ENCODE measurements at places on chromosomes 13 and 19. TPM values are rescaled to one million over a fixed set of nuclear protein-coding genes. Genes with fewer than 3 reads are reported as not detected.

Gene CALR3
- total RNA-seq, result not detected

Gene SIGLEC6
- not detected for total RNA-seq

Gene EPS8L1
- 40.8 TPM for total RNA-seq

Gene MPHOSPH8
- 62.7 TPM for total RNA-seq

DNA sequence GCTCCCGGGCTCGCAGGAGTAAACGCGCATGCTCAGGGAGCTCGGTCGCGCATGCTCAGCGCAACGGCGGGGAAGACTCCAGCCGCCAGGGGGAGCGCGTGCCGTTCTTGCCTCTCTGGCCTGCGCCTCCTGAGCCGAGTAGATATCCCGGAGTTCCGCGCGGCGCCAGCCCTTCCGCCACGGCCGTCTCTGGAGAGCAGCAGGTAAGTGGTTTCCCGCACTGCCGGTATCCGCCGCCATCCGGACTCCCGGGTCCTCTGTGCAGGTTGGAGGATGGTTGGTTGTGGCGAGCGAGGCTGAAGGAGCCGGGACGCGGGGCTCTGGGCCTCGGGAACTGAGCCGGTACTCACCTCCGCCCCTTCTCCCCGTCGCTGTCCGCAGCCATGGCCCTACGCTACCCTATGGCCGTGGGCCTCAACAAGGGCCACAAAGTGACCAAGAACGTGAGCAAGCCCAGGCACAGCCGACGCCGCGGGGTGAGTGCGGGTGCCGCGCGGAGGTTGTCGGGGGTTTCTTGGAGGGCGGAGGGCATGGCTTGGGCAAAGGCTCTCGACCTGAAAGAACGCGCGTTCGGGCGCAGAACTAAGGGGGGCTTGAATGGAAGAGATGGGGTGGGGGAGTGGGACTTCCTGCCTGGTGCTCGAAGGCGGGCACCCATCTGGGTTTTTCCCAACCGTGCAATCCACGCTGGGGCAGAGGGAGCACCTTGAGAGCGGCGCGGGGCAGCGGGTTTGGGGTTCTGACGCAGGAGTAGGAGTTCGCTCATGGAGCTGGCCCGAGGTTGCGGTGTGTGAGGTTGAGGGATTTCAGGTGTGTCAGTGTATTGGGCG, at the start of gene RPL36:
Gene RPL36 (plus strand): TSS at position 171 of the 830 bp plus-strand sequence. CDS start 213 bp downstream, at position 384.
- no peaks in the 10 kb centered on the region for H3K36me3 ChIP-seq
- H3K4me1 ChIP-seq, result peaks cover 39% of the 10 kb centered on the region
- peak within 1 kb of the TSS; percentile 93 for H3K27ac ChIP-seq
- peak within 1 kb of the TSS; percentile 68 for H3K4me3 ChIP-seq
- DNase-seq, result peak; percentile 99

GRCh38 chr13:101185606-101186005, 230.7 kb downstream of the NALCN start:
- H3K4me1 ChIP-seq, result no peaks in the 10 kb centered on the region
- H3K4me3 ChIP-seq, result no peak overlapping the region
- DNase-seq, result no peak
- no peaks in the 10 kb centered on the region for H3K27me3 ChIP-seq
- H3K36me3 ChIP-seq, result no peaks in the 10 kb centered on the region

DNA sequence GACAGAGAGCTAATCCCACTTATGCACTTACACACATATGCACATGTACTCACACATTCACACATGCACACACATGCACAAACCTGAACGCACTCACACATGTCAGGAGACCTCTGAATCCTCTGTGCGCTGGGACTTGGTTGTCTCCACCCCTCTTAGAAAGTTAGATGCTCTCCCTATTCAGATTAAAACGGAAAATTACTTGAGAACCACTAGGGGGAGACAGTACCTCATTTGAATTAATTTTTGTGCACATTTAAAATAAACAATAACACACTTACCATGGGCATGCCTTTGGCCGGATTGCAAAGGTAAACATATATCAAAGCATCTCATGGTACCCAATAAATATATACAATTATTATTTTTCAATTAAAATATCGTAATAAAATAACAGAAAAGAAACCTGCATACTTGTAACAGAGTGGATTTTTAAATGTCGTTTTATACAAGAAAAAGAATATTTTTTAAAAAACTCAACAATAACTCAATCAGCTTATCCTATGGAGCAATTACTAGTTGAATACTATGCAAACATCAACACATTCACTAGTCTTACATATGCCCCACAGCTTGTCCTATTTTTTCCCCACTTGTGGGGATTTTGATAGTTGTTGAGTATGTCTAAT, 9.5 kb upstream of the LILRB4 start:
- H3K36me3 ChIP-seq, result no peaks in the 10 kb centered on the region
- H3K4me3 ChIP-seq, result no peak overlapping the region
- peaks cover 7% of the 10 kb centered on the region for H3K27me3 ChIP-seq
- no peaks in the 10 kb centered on the region for H3K4me1 ChIP-seq
- no peak for DNase-seq

DNA sequence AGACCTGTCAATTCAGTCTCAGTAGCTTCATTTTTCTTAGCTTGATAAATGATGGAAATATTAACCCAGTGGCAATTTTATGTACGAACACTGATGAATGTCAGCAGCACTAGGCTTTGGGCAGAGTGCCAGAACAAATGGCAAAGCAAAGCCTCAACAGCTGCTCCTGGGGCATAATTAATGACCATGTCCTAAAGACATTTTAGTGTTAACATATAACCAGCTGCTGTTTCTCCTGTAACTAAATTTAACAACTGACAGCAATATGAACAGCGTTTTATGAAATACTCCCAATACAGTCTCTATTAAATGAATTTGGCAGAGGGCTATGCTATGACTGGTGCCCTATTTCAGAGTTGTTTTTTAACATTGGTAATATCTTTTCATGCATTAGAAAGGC, 47.1 kb downstream of the ZNF568 start:
- H3K4me3 ChIP-seq, result no peak overlapping the region
- H3K36me3 ChIP-seq, result no peaks in the 10 kb centered on the region
- no peak for DNase-seq

GRCh38 chr19:15986701-15987100, 37.9 kb downstream of the OR10H4 start:
- no peak overlapping the region for H3K27ac ChIP-seq
- peaks cover 23% of the 10 kb centered on the region for H3K27me3 ChIP-seq
- no peak overlapping the region for H3K4me3 ChIP-seq
- no peaks in the 10 kb centered on the region for H3K4me1 ChIP-seq
- no peaks in the 10 kb centered on the region for H3K36me3 ChIP-seq
- no peak for DNase-seq

DNA sequence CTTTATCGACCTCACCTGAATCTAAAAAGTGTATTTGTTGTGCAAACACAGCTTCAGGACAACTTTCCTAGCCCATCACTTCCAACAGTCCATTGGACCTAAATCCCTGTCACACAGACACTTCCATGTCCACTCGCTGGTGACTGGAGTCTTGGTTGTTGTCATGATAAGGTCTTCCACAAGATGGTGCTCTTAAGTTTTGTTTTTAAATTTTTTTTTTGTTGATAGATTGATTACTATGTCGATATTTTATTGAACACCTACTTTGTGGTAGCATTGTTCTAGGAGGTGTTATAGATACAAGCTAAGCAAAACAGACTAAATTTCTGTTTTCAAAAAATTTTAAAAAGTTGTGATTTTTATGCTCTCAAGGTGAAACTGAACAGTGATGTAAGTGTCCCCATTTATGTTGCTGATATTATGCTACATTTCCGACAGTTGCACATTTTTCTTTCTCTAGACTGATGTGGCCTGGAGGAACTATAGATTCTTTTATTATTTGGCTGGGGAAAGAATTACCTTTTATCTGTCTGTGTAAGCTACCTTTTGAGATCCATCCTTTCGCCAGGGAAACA, 8.1 kb upstream of the ERICH6B start:
- H3K4me1 ChIP-seq, result no peaks in the 10 kb centered on the region
- DNase-seq, result no peak
- peaks cover 43% of the 10 kb centered on the region for H3K27me3 ChIP-seq

- no peaks in the 10 kb centered on the region for H3K36me3 ChIP-seq
- no peak for DNase-seq
Observed at GRCh38 chr13:39483326-39483725, 119.7 kb downstream of the LHFPL6 start.

DNA sequence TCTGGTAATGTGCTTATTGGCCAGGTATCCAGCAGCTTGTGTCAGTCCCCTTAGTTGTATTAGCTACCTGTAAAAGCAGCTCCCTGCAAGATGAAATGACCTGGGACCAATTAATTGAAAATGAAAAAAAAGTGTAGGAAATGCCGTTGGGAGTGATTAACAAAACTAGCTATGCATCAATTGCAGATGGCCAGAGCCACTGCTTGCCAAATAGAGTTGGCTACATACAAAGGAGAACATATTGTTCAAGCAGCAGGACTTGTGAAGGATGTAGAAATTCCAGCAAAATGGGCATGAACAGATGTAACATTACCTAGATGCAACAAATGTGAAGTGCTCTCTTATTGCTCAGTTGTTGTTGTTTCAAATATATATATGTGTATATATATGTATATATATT, 300.5 kb downstream of the PCDH17 start:
- no peak for DNase-seq

- H3K36me3 ChIP-seq, result no peaks in the 10 kb centered on the region
- H3K27ac ChIP-seq, result no peak overlapping the region
- no peak overlapping the region for H3K4me3 ChIP-seq
Observed at GRCh38 chr13:78036841-78037240, 118.2 kb upstream of the EDNRB start.

DNA sequence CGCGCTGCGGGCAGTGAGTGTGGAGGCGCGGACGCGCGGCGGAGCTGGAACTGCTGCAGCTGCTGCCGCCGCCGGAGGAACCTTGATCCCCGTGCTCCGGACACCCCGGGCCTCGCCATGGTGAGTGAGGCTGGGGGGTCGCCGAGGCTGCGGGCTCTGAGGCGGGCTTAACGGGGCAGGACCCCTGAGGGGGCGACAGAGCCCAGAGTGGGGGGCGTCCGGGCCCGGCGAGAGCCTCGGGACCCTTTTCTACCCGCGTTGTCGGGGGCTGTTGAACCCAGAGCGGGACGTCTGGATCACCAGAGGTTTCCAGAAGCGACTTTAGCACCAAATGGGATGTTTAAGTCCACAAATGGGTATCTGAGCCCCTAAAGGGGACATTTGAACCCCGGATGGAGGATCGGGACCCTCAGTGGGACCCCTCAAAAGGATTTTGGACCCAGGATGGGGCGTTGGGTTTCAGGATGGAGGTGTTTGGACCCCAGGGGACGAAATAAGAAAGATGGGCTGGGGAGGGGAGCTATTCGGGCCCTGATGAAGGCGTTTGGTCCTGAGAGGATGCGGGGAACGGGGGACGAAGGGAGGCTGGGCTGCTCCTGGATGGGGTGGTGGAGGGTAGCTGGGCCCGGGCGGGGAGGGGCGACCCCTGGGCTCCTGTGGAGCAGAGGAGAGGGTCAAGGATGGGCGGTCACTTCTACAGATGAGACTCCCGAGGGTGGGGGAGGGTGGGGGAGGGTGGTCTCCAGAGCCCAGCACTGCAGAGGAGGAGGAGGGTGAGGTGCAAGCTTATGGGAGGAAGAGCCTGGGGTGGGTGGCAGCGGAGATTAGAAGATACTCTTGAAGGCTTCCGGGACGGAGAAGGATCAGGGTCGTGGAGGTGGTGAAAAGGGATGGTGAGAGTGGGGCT, at the start of gene CALM3:
Gene CALM3 (plus strand): TSS at position 13 of the 907 bp plus-strand sequence. CDS start 105 bp downstream, at position 118.
- no peaks in the 10 kb centered on the region for H3K36me3 ChIP-seq
- peak within 1 kb of the TSS; percentile 97 for H3K27ac ChIP-seq
- H3K4me1 ChIP-seq, result peaks cover 19% of the 10 kb centered on the region
- no peaks in the 10 kb centered on the region for H3K27me3 ChIP-seq

DNA sequence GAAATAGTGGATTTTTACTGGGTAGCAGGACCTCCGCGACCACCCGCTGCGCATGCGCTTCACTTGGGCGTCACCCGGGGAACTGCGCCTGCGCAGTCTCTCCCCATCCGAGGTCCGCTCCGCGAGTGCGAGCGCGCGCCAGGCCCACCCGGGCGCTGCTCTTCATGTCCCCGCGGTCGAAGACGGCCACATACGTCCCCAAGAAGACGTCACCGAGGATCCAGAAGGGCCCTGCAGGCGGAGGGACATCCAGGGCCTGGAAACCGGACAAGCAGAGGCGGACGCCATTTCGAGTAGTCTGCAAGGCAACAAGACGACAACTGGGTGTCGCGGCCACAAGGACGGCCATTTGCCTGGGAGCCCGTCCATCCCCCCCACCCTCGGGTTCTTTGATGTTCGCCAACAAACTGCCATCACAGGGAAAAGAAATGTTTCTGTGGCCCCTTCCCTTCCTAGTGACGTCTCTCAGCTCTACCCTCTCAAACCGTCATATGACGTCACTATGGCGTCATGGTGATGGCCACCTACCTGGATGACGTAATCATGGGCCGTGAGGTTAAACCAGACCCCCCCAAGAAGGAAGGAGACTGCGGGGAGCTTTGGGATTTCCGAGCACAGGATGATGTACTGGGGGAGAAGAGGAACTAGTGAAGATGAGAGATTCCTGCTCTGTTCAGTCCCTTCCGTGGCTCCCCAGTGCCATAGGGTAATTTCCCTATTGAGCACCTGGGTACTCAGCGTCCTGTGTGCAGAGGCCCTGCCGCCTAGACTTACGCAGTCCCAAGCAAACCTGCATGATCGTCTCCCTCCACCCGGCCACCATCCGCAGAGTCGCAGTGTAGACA, 6.7 kb downstream of the NAPSA start:
- H3K27ac ChIP-seq, result peak overlapping the region; percentile 84
- peaks cover 7% of the 10 kb centered on the region for H3K4me1 ChIP-seq
- H3K27me3 ChIP-seq, result no peaks in the 10 kb centered on the region
- H3K4me3 ChIP-seq, result peak overlapping the region; percentile 9
- no peaks in the 10 kb centered on the region for H3K36me3 ChIP-seq
- peak; percentile 64 for DNase-seq

DNA sequence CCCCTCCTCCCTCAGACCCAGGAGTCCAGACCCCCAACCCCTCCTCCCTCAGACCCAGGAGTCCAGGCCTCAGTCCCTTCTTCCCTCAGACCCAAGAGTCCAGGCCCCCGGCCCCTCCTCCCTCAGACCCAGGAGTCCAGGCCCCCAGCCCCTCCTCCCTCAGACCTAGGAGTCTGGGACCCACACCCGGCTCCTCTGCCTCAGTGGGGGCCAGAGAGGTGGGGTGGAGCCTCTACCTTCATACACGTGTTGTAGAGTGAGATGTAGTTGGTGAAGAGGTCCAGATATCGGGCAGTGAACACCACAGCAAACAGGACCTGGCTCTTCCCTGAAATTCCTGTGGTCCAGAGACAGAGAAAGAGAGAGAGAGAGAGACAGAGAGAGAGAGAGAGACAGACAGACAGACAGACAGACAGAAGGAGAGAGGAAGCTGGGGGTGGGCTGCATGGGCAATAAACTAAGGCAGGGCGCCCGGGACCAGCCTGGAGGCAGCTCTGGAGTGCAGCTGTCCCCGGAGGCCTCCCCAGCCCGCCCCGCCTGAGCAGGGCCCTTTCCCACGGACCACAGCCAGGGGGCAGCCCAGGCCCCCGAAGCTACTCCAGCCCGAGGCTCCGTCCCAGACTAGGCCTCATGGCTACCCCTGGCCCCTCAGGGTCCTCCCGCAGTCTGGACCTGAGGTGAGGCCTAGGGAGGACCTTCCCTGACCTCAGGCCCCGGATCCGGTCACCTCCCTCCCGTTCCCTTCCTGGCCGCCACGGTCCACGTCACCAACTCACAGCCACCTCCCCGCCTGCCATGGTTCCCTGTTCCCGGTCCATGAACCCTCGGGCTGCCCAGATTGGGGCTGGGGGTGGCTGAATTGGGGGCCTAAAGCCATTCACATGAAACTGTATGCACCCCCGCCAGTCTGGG, 907 bp downstream of the KDELR1 start:
- H3K4me1 ChIP-seq, result peaks cover 36% of the 10 kb centered on the region
- peak overlapping the region; percentile 63 for H3K4me3 ChIP-seq
- no peaks in the 10 kb centered on the region for H3K36me3 ChIP-seq
- H3K27me3 ChIP-seq, result peaks cover 32% of the 10 kb centered on the region
